ENCODE measurements at places on chromosomes 6 and 20. TPM values are rescaled to one million over a fixed set of nuclear protein-coding genes. Genes with fewer than 3 reads are reported as not detected.

HCK gene
- not detected for total RNA-seq

FILIP1 gene
- 22.6 TPM for total RNA-seq

DDO gene
- total RNA-seq: not detected

TRIM31 gene
- not detected for total RNA-seq

DNA sequence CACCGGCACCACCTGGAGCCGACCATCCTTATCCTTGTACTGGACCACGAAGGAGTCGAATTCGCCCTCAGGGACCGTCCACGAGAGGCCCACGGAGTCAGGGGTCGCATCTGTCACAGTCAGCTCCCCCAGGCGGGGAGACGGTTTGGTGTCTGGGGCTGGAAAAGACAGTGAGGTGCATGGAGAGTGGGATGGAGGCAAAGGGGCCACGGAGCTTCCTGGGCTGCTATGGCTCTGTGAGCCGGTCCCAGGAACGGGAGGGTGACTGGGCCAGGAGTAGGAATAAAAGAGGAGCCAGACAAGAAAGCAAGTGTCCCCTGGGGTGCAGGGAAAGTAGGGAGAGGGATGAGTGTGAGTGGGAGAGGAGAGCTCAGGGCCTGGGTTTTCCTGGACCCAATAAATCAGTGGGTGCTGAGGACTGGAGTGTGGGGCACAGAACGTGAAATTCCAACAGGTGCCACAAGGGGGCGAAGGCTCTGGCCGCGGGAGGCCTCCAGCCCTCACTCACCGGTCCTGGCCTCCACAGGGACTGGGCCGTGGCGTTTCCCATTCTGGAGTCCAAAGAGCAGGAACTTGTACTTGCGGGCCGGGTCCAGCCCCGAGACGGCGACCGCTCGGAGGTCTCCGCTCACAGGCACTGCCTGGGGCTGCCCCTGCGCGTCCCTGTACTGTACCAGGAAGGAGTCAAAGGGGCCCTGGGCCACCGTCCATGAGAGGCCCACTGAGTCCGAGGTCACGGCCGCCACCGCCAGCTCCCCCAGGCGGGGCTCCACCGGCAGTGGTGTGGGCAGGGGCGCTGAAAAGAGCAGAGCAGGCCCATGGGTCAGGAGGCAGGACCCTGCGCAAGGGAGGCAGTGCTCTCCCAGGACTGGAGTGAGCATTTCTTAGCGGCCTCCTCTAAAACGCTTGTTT lies 9.9 kb downstream of the CYP21A2 start:
- H3K4me1 ChIP-seq: no peaks in the 10 kb centered on the region
- no peak overlapping the region for H3K27ac ChIP-seq
- peak; percentile 75 for DNase-seq
- H3K4me3 ChIP-seq: no peak overlapping the region
- H3K27me3 ChIP-seq: no peaks in the 10 kb centered on the region
- H3K36me3 ChIP-seq: no peaks in the 10 kb centered on the region

- no peak overlapping the region for H3K4me3 ChIP-seq
- DNase-seq: no peak
- no peak overlapping the region for H3K27ac ChIP-seq
Observed at GRCh38 chr6:35299674-35300073, 2.1 kb downstream of the DEF6 start.

DNA sequence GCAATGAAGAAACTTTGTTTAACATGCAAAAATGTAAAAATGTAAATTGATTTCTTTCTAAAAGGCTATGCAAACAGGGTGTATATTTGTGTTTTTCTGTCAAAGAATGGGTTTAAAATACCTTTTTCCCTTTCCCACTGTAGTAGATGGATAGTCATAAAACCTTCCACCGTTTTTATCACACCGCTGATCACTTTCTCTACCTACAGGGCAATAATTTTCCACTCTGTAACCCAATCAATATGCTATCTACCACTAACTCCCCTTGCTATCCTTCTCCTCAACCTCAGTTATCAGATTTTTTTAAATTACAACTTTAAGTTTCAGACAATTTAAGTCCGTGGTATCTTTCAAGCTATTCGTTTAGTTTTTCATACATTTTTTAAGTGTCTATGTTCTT lies 91.4 kb upstream of the ARID1B start:
- H3K4me3 ChIP-seq: peak overlapping the region; percentile 57
- H3K27ac ChIP-seq: no peak overlapping the region
- H3K36me3 ChIP-seq: no peaks in the 10 kb centered on the region
- H3K27me3 ChIP-seq: peaks cover 9% of the 10 kb centered on the region
- no peak for DNase-seq

- peaks cover 36% of the 10 kb centered on the region for H3K4me1 ChIP-seq
- no peak for DNase-seq
- H3K4me3 ChIP-seq: no peak overlapping the region
- H3K27ac ChIP-seq: no peak overlapping the region
- H3K36me3 ChIP-seq: no peaks in the 10 kb centered on the region
Observed at GRCh38 chr6:150715133-150715532, 115.4 kb downstream of the PLEKHG1 start.

DNA sequence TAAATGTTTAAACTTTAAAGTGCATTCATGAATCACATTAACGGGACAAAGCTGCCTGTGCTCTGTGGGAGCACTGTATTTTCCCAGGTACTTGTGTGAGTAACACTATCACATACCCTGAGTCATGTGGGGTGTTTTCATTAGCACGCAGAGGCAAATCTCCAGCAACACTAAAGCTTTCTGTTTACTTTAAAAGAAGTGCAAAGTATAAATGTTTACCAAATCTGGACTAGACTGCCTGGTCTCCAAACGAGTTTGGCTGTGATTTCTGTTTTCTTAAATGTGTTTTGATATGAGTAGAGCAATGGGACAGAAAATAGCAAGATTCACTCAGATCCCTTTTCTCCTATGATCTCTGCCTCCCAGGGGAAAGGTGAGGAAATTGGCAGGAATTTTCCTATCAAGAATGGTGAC lies 28.8 kb upstream of the RIPPLY2 start:
- H3K4me3 ChIP-seq: no peak overlapping the region
- DNase-seq: no peak
- H3K27ac ChIP-seq: no peak overlapping the region

DNA sequence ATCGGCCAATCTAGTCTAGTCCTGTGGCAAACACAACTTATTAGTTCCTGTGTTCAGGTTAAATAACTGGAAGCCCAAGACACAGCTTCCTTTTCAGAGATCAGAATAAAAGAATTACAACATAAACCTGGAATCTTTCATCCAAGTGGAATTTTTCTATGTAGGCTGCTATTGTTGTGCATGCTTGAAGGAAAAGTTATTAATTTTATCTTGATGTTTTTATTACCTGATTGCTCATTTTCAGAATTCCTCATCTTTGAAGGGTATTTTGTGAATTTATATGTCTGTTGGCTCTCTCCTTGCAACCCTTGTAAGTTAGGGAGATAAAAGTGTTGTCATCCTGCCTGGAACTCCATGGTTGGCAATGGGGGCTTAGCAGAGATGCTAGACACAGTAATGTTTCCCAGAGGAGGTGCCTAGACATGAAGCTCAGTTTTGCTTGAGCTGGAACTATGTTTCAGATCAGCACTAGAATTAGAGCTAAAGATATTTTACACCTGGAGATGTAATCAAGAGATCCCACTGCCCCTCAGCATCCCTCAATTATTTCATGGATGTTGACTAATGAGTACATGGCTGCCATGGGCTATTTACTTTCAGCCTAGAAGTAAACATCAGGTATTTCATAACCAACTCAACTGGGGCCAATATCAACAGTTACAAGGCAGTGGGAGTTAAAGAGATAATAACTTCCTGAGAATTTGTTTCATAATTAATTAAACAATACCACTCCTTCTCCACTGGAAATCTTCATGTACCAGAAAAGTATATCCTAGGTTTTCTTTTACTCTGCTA lies 367.0 kb upstream of the MARCKS start:
- no peak overlapping the region for H3K27ac ChIP-seq
- H3K4me1 ChIP-seq: peaks cover 4% of the 10 kb centered on the region
- H3K4me3 ChIP-seq: no peak overlapping the region
- DNase-seq: no peak
- H3K27me3 ChIP-seq: no peaks in the 10 kb centered on the region
- H3K36me3 ChIP-seq: no peaks in the 10 kb centered on the region

GRCh38 chr6:137787016-137787415 lies 80.0 kb upstream of the TNFAIP3 start:
- H3K27me3 ChIP-seq: no peaks in the 10 kb centered on the region
- no peaks in the 10 kb centered on the region for H3K36me3 ChIP-seq
- no peak overlapping the region for H3K27ac ChIP-seq
- H3K4me1 ChIP-seq: no peaks in the 10 kb centered on the region
- DNase-seq: no peak

Measured in neural progenitor cell (in vitro differentiated cells).